Activated CD4-positive, CD25-positive, alpha-beta regulatory T cell treated with anti-CD3 and anti-CD28 coated beads, Interleukin-2, amount 50 U/mL, for 24 hours (primary cell): ENCODE measurements at places on chromosomes 16 and 17.
A peak's percentile ranks its signal among the peaks of the same experiment; 100 is the strongest.

DNA sequence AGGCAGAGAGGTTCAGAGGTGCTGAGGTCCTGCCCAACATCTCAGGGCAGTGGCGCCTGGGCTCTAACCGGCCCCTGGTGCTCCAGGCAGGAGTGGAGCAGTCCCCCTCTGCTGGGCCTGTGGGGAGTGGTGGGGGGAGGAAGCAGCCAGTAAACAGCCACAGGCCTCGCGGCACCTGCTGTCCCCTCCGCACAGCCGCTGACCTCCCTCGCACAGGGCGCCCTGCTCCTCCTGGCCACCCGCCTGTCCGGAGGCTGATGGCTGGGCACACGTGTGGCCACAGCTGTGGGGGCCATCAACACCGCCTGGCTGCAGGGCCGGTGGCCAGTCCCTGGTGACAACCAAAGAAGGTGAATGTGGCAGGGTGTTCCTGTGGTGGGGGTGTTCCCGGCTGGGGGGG is 36.8 kb upstream of the PABPN1L start:
- no peak for ATAC-seq

DNA sequence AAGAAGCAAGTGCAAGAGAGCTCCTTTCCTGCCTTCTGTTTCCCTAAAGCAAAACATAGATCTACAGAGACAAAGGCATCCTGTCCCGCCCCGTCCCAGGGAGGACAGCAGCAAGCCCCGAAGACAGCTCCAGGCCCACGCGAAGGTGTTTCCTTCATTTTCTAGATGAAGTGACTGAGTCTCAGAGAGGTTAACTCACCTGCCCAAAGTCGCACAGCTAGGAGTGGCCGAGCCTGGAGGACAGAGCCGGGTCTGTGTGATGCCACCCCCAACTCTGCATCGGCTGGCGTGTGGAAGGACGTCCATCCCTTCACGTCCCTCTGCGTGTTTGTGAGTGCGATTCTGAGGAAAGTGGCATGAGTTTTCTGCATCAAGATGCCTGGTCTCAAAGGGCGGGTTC is 187.2 kb upstream of the CHMP6 start:
- ATAC-seq = no peak

GRCh38 chr16:2846511-2847310 is 11.3 kb downstream of the PRSS22 start:
- ATAC-seq = peak; percentile 75

- no peak for ATAC-seq
Measured at GRCh38 chr17:81233316-81233715, 5.5 kb downstream of the TEPSIN start.

GRCh38 chr17:49583889-49584288 is 8.2 kb downstream of the NXPH3 start:
- no peak for ATAC-seq

DNA sequence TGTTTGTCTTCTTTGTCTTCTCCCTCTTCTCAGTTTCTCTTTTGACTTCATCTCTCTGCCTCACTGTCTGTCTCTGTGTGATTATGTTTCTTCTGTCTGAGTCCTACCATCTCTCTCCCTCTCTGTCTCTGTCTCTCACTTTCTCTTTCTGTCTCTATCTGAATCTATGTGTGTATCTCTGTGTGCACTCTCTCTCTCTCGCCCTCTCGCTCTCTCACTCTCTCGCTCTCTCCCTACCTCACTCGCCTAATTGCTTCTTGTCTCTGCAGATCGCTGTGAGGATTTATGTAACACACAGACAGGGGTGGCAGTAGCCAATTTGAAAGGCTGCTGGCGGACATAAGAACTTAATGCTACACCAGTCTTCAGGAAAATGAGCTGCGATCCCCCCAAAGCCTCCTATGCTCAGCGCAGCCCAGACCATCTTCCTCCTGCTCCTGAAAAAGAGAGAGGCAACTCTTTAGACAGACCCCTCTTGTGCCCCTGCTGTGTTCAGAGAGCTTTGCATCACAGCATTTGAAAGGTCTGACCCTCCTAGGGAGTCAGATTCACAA is 140.9 kb downstream of the CCT6B start:
- ATAC-seq = no peak

GRCh38 chr16:77898671-77899211 is 110.4 kb downstream of the VAT1L start:
- no peak for ATAC-seq

- peak; percentile 88 for ATAC-seq
Measured at GRCh38 chr17:78019976-78020716, 61.6 kb downstream of the TNRC6C start.

DNA sequence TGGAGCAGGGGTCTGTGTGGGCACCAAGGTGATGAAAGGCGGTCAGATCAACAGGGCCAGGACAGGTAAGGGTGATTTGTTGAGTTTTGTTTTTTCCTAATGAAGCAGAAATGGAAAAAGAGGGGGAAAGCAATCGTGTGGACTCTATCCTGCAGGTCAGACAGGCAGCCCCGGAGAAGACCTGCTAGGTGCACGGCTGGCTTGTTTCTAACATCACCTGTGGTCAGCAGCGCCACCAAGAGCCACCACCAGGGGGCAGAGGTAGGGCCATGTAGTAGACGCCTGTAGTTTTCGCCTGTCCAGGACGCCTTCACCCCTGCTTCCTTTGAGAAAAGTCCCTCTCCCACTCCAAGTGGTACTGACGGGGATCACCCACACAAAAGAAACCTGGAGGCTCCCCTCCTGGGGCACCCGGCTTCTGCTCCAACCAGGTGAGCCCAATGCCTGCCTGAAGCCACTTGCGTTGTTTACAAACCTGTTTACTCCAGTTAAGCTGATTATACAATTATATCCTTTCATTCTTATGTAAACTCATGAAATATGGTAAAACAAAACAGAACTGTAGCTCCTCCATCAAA is 54.2 kb upstream of the SEC14L1 start:
- ATAC-seq = peak; percentile 34

DNA sequence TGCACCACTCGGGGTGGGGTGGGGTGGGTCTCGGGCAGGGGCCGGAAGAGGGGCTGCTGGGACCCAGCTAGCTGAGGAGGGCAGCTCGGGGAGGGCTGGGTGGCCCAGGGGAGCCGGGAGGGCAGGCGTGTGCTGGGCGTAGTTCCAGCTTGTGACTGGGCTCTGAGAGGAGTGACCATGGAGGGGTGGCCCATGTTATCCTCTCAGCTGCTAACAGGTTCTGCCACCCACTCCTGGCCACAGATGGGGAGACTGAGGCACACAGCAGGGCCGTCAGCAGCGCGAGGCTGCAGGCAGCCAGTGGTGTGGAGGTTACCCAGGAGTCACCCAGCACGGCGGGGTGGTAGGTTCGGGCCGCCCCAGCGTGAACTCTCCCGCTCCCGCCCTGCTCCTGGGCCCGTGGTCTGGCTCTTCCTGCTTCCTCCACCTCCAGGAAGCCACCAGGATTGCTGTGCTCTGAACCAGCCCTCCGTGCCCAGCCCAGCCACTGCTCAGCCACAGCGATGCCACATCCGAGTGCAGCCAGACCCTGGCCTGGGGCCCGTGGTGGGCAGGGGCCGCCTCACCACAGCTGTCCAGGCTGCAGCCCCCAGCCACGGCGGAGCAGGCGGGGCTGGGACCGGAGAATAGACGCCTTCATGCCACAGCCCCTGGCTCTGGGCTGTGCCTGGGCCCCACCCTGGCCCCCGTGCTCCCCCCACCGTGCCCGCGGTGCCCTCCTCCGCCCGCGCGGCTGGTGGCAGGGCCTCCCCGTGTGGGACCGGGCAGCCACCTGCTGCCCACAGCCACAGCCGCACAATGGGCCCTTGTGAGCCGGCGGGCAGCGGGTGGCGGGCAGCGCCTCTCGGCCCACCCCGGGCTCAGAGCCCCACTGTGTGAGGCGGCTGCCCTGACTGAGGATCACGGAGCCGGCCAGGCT is 26.3 kb upstream of the SSTR5 start:
- no peak for ATAC-seq

DNA sequence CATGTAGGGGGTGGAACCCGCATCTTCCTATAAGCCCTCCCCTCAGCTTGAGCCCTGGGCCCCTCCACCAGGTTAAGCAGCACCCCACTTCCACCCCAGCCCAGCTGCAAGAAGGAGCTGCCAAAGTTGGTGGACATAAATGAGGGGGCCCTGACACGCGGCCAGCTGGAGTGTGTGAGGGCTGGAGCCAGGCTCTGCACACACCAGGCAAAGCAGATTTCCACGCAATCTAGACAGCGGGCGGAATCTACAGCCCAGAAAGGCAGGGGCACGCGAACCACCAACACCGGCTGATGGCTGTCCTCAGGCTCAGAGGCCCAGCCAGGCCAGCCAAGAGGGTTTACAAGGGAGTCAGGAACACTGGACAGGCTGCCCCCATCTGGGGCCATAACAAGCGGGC is 171.2 kb downstream of the ZNF423 start:
- ATAC-seq = no peak

GRCh38 chr17:42405963-42406495 is 17.0 kb downstream of the CAVIN1 start:
- ATAC-seq = peak; percentile 78

DNA sequence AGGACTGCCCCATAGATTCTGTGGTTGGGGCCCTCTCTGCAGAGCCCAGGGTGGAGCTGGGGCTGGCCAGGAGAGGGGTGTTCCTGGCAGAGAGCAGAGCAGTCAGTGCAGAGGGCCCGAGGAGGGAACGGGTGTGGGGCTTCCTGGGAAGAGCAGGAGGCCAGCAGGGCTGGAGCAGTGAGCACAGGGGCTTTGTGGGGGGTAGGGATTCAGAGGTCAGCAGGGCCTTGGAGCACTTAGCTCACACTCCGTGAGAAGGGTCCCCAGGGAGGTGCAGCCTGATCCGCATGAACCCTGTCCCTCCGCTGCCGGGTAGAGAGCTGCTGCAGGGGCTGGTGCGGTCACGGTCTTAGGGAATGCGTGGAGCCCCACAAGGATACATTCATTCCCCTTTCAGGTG is 113.0 kb upstream of the CIBAR2 start:
- ATAC-seq = no peak

DNA sequence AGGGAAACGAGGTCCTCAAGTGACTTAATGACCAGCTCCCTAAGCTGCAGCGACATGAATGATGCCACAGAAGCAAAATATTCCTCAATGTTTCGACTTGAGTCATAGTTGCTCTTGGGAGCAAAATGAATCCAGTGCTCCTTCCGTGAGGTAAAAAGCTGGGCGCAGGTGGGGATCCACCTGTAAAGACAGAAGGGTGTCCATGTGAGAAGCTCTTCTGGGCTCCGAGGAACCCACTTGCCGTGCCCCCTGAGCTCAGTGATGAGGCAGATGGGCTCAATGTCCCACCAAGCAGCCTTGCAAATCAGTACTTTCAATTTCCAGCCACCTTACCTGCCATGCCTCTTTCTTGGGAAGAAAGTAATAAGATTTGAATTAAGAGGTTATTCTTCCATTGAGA is 25.5 kb downstream of the DNAH3 start:
- ATAC-seq = no peak

DNA sequence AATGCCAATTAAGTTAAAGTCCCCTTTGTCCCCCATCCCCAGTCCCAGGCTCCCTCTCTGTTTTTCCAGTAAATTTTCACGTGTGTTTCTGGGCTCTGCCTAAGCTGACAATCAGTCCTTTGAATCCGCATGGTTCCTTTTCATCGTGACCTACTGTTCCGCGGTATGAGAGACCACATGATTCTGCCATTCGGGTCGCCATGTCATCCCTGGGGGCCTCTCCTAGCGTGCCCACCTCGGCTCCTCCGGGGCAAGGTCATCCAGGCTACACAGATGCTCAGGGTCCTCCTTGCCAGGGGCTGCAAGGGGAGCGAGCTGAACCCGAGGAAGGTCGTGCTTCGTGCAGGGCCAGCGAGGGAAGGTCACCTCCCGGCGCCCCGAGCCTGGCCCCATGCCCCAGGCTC is 157.6 kb downstream of the RAB11FIP4 start:
- peak; percentile 4 for ATAC-seq

- ATAC-seq = no peak
Measured at GRCh38 chr16:88195911-88196465, 186.8 kb upstream of the ZNF469 start.

DNA sequence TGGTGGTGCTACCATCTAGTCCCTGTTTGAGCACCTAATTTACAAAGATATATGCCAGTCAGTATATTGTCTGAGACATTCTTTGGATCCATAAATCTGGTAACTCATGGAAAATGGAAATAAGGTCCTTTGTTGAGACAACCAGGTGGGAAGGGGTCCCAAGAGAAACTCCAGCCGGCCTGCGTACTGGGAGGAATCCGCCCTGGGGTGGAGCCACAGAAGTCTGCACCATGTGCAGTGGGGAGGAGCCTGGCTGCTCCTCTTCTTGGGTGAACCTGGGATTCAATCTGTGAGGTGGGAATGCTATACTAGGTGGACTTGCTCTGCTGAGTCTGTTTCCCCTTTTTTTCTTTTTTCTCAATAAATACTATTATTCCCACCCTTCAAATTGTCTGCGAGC is 339.2 kb upstream of the TNRC6C start:
- no peak for ATAC-seq

GRCh38 chr17:17474341-17474740 is 2.5 kb upstream of the MED9 start:
- no peak for ATAC-seq

DNA sequence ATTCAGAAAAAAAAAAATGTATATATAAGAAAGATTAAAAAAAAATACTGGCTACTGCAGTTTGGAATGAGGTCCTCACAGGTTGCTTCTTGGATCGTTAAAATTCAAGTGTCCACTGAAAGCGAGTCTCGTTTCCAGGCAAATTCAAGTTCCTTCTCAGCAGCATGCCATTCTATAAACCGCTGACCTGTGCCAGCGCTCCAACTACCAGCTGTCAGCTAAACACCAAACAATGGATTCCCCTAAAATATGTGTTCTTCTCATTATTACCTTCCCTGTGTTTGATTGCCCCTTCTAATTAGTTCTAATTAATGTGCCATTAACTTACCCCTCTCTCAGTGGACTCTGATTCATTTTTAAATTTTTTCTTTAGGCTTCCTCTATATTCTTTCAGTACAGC is 92.4 kb downstream of the DNAH9 start:
- no peak for ATAC-seq

DNA sequence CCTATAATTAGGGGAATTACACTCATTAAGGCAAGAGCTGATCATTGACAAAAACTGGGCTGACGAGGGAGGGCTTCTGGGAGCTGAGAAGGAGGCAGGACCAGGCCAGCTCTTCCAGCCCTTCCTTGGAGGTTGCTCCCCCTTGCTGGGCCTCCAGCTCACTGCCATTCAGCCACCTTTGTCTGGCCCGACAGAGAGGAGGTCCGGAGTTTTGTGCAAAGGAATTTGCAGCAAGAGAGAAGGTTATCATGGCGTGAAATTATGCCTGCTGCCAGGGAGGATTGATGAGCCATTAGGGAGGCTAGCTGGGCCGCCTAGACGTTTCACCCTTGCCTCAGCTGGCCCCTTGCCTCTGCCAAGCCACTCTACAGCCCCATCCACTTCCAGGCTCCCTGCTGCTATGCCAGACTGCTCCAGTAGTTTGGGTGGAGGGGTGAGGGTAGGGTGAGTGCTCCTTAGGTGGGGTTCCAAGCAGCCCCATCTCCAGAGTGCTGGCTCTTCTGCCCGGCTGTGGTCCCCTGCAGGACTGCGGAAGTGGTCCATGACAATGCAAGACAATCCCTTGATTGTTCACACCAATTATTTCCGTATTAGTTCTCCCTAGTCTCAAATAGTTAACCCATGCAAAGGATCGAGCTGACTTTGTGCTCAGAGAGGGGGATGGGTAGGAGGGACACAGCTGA is 17.1 kb upstream of the PHF12 start:
- ATAC-seq = no peak
